ENCODE measurements at places on chromosomes 3 and 15.

GRCh38 chr15:68148039-68148438 is 57.1 kb downstream of the CALML4 start:
- no peak for DNase-seq

- no peak for DNase-seq
These were observed 6.9 kb downstream of the SLC38A3 start for GRCh38 chr3:50211930-50212329.

GRCh38 chr3:33537133-33537532 is 96.9 kb upstream of the UBP1 start:
- DNase-seq = no peak

DNA sequence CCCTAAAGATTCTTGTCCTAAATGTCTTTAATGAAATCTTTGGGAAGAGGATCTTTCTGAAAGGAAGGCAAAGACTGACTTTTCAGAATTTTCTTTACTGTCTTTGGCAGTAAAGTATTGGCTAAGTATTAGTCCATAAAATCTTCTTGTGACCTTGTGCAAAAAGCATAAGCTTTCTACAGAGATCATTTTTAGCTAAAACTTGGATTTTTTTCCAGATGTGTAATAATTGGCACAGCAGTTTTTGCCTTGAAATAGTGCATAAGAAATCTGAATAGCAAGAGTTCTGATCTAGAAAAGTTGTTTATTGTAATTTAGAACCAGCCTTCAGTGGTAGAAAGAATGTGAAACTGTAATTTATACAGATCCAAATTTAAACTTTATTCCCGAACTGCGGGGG is 122.8 kb upstream of the CGNL1 start:
- DNase-seq = no peak

GRCh38 chr15:62758126-62758951 is 284.2 kb upstream of the TPM1 start:
- DNase-seq = no peak

- no peak for DNase-seq
These were observed 171.8 kb upstream of the DPH6 start for GRCh38 chr15:35717721-35718120.

- DNase-seq = no peak
These were observed 115.7 kb upstream of the PRTG start for GRCh38 chr15:55858661-55859060.

DNA sequence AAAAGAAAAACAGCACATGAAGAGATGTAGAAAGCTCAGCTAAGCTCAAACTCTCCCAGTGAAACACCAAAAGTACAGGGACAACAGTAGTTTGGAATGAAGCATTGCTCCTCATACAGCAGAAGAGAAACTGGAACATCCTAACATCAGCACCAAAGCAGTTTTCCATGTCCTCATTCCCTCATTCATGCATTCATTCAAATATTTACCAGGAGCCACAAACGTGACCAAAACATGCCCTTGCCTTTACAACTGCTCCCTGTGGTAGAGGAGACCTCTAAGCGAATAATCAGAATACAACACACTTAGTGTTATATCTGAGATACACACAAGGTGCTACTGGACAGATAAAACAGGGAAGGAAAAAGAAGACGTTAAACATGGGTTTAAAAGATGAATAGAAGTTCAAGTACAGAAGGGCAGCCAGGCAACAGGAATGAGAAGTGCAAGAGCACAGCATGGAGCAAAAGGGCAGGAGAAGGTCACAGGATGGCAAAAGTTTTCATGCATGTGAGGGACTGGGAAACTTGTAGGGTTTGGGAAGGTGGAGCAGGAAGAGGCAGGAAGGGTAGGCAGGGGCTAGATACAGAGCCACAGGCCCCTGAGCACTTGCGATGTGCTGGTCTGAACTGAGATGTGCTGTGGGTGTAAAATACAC is 58.5 kb upstream of the LMCD1 start:
- no peak for DNase-seq

- no peak for DNase-seq
These were observed 368.7 kb upstream of the ARHGEF26 start for GRCh38 chr3:153752405-153753027.

DNA sequence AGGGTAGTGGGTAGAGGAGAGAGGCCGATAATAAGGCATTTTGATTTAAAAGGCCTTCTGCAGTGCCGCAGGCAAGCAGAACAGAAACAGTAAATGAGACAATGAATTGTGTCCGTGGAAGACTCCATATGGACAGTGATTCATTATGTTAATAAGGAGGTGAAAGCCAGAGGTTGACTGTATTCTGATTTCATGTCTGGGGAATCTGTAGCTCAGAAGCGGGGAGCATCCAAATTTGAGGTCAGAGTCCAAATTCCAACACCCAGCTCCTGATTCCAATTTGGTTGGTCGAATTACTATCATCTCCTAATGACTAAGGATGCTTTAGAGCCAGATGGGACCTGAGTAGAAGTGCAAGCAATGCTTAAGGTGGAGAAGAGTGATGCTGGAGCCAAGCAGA is 1.0 kb upstream of the TBC1D21 start:
- no peak for DNase-seq

DNA sequence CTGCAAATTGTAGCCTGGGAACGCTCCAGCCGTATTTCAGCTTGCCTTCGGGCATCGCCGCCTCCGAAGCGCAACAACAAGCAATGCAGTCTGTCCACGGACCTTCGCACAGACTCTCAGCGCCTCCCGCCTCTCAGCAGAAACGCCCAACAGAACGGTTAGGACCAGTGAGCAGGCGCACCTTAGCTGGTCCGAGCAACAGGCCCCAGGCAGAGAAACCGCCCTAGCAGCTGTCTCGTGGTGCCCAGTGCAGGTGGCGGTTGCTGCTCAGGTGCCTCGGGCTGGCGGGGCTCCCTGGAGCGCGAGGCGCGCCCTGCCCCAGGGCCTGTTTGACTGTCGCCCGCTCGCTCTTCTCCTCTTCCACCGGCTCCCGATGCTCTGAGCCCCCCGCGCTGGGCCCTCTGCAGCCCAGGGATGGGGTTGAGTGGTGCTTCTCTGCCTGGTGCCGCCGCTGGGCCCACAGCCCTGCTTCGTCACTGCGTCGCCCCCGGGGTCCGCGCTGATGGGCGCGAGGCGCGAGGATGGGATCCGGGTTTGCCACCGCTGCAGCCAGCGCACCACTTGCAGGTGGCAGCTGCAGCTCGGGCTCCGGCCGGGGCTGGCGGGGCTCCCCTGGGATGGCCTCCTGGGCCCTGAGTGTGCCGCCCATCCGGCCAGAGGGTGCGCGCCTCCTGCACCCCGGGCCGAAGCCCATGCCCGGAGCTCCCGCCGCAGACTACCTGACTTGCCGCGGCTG is 268.4 kb upstream of the FRG2C start:
- no peak for DNase-seq

DNA sequence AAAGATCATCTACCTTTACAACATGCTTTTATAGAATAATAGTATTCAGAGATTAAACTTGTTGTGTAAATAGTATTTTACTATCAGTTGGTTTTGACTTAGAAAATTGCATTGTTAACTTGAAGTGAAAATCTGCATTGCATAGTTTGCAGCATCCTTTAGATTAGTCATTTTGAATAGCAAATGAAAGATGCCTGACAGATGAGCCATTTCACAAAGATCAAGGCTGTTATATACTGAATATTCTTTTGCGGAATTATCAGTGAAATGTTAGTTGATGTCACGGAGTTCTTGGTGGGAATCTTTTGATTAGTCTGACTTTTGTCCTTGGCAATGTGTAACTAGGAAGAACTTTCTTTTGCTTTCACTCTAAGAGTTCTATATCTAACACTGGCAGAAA is 24.5 kb downstream of the RSRC1 start:
- no peak for DNase-seq

DNA sequence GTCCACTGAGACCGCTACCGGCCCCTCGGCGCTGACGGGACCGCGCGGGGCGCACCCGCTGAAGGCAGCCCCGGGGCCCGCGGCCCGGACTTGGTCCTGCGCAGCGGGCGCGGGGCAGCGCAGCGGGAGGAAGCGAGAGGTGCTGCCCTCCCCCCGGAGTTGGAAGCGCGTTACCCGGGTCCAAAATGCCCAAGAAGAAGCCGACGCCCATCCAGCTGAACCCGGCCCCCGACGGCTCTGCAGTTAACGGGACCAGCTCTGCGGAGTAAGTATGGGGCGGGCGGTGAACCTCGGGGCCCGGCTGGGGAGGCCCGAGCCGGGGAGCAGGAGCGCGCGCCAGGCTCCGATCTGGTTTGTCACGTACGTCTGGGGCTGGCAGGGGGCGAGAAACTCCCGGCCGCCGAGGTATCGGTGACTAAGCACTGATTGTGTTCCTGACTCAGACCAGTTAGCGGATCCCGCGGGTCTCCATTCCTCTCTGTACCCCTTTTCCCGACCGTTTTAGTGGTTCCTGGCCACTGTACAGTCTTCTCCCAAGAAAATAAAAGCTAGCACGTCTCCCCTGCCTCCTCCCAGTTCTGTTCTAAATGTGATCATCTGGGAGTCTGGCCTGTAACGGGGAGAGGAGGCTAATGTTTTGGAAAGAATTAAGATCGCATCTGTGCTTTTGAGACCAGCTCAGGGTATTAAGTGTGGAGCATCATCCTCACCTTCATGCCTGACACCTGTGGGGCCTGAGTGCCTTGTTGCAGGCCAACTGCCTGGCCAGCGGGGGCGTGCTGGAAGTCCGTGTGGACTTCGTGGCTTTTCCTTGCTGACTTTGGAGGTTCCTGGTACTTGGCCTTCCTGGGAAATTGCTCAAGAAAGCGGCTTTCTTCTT is 691 bp downstream of the MAP2K1 start:
- DNase-seq = peak; percentile 66

DNA sequence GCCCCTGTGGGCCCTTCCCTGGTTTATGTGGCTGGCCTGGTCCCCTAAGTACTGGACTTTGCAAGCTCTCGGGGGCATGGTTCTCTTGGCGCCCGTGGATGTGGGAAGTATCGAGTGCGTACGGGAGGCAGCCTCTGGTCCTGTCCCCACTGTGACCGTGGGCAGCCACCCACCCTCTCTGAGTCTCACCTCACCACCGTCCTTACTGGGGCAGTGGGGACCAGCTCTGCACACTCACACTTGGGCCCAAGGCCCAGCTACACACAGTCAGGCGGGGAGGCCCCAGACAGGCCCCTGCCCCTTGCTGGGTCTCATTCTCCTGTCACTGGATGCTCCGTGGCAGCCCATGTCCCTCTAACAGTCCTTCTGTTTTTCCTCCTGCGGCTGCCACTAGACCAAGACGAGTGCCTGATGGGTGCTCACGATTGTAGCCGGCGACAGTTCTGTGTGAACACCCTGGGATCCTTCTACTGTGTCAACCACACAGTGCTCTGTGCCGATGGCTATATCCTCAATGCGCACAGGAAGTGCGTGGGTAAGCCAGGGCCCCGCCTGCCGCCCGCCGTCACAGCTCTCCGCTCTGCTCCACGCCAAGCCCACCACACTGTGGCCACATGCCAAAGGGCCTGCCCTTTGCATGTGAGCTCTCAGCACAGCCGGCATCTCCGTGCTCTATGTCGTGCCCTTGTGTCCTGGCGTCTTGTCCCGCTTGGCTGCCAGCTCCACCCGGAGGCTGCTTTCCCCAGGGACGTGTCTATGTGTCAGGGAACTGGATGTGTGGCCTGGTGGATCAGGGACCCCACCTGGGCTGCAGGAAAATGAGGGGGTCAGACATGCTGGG is 72.7 kb downstream of the FBLN2 start:
- no peak for DNase-seq

GRCh38 chr3:42852441-42852840 is 23.2 kb downstream of the CYP8B1 start:
- DNase-seq = no peak

DNA sequence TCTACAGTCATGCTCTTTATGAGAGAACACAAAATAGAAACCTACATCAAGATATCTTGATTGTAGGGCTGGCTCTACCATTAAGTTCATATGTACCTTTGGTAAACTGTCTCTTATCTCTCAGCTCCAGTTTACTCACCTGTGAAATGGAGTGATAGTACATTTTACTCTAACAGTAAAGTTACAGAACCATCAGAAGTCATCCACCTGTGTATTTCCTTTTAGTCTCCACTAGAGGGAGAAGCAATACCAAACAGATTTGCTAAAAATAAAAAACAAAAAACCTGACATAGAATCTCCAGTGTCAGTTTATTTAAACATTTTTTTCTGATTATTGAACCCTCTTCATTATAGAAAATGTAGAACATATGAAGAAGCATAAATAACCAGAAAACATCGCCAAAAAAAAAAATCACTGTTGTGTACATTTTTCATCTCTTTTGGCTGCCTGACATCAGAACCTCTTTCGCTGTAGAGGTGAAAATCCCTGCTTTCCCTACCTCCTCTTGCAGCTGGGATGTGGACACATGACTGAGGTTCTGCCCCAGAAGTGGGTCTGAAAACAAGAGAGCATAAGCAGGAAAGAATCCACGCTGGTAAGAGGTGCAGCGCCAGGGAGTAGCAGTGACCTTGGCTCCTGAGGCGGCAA is 48.7 kb upstream of the WDR72 start:
- no peak for DNase-seq

DNA sequence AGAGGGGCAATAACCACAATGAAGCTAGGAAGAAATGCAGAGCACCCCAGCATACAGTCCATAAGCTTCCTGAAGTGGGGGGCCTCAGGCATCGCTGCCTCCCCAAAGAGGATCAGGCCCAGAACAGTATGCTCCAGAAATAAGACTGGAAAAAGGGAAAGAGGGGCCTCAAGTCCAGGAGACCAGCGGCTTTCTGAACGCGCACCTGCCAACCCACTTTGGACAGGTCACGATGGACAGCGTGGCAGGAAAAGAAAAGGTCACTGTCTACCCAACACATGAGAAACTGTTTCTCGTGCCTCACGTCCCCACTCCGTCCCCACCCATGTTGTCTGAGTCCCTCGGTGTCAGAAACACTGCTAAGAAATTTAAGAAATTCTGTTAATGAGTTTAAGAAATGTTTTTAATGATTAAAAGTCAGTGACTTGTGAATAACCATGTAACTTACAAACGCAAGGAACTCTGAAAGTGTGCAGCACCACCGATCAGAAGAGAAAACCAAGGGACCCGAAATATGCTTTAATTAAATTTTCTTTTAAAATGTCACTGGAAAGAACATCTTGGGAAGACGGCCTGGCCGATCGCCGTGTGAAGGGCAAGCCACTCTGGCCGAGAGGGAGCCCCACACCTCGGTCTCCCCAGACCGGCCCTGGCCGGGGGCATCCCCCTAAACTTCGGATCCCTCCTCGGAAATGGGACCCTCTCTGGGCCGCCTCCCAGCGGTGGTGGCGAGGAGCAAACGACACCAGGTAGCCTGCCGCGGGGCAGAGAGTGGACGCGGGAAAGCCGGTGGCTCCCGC is 1.7 kb upstream of the PPARG start:
- no peak for DNase-seq

GRCh38 chr15:71810256-71811035 is at the start of gene NR2E3:
NR2E3 (plus strand) TSS chr15:71810554; CDS start chr15:71810744, 190 bp downstream.
- DNase-seq = no peak

DNA sequence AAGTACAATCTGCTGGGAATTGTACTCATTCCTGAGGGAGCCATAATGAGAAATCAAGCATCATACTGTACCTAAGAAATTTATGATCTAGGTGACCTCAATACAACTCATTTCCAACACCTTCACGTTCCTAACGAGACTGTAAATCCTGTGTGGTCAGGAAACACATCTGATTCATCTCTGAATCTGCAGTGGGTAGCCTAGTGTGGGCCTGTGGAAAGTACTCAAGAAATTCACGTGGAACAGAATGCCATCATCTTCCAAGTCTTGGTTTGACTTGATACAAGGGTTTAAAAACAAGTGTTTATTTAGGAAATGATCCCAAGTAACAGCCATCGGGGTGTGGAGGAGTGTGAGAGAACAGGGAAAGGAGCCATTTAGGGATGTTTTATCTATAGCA is 568.9 kb downstream of the EDEM1 start:
- no peak for DNase-seq

GRCh38 chr3:5437296-5437782 is 249.8 kb downstream of the EDEM1 start:
- DNase-seq = no peak

Measured in activated gamma-delta T cell treated with anti-CD3 and anti-CD28 coated beads, Interleukin-2, amount 50 U/mL, for 16 hours (primary cell).